Fibroblast of pulmonary artery (primary cell): ENCODE measurements at places on chromosomes 1 and 21.
A peak's percentile ranks its signal among the peaks of the same experiment; 100 is the strongest.

GRCh38 chr1:48726557-48727215, 50.0 kb downstream of the BEND5 start:
- DNase-seq, result no peak

GRCh38 chr1:197913495-197914276, 3.5 kb upstream of the LHX9 start:
- DNase-seq, result no peak

DNA sequence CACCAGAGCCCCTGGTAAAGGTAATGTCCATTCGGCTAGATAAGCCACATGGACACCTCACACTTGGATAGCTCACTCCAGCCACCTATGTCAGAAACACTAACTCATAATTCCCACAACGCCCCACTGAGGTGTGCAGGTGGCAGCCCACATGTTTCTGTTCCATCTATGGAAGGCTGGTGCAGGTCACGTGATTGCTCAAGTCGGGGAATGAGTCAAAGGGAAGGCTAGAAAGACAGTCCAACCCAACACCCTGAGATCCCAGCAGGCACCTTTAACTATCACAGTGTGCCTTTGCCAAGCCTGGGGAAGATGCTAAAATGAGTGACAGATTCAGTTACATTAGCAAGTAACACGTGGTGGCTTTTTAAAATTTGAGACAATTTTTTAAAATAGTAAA, 45.3 kb upstream of the KCNE1 start:
- DNase-seq, result no peak

DNA sequence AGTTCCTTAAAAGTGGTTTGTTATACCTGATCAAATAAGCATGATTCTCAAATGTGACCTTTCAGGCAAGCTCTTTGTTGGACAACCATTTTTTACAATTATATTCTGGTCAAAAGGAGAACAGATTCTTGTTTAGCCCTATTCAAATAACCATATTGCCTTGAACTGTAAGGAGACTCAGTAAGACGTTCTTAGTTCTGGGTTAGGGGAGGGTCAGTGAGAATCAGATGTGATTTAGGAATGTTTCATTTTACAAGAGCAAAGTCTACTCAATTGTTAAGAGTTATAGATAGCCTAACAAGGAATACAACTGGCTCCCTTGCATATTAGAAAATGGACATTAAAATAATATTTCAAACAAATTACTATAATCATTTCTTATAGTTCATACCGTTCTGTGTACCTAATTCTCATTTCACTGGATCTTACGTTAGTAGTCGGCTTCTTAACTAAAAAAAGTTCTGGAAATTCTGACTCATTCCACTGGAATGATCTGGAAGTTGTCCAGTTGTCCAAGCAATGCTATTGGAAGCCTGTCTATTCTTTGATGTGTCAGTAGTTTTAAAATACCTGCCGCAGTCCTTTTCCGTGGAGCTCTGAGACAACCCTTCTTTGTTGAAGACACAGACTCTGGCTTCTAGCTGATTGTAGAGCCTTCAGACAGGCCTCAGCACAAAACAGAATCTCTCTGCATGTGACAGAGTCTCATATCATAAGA, 88.8 kb downstream of the MAST2 start:
- DNase-seq, result peak; percentile 94

- no peak for DNase-seq
Observed at GRCh38 chr1:170666541-170667254, 2.8 kb downstream of the PRRX1 start.

- no peak for DNase-seq
Observed at GRCh38 chr21:33650230-33650629, 7.9 kb downstream of the ITSN1 start.

- DNase-seq, result peak; percentile 49
Observed at GRCh38 chr21:44927587-44928461, 7.1 kb upstream of the ITGB2 start.

DNA sequence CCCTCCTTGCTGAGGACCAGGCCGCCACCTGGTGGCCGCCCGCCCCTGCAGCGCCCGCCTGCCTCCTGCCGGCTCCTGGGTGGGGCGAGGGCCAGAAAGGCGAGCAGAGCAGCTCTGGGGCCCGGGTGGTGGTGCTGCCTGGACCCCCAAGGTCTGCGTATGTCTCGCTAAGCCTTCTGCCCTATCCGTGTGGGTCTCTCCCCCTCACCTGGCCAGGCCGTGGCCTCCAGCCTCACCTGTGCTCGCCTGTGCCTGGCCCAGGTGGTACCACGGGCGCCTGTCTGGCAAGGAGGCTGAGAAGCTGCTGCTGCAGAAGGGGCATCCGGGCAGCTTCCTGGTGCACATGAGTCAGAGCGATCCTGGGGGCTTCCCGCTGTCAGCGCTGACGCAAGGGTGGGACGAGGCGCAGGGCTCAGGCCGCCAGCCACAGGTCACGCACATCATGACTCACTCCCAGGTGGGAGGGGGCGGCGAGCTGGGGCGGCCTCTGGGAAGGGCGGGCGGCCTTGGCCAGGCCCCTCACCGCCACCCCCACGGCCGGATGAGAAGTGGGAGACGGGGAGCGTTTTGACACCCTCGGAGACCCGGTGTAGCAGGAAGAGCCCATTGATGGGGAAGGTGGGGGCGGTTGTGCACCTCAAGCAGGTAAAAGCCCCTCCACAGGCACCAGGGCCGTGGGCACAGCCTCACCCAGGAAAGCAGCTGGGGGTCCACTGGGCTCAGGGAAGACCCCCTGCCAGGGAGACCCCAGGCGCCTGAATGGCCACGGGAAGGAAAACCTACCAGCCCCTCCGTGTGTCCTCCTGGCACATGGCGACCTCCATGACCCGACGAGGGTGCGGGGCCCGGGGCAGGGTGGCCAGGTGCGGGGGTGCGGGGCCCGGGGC, 9.9 kb downstream of the RNF223 start:
- peak; percentile 83 for DNase-seq

DNA sequence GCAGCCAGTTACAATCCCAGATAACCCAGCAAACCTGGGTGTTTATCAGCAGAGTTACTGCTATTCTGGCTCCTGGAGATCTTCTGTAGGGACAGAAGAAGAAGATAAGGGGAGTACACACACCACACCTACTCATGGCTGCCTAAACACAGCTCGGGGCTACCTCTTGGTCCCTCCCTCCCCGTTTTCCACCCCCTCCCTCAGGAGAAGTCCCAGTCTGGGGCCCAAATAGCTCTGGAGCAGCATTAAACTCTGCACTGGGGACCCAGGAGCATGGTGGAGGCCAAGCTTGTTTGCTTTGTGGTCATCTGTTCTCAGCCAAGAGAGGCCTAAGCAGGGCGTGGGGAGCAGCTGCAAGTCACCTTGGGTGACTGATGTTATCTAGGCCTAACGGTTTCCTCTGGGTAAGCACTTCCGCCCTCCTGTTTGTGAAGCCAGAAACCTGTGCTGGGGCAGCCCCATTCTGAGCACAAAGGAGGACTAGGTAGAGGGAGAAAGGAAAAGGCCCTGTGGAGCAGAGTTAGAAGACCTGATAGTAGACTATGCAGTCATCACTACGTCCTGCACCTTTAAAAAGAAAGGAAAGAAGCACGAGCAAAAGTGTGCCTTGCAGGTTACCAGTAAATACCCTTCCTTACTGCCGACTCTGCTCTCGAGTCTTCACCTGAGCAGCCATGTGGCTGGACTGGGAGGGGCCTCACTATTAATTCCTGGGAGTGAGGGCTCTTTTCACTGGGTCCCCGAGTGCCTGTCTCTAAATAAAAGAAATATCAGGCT, 2.0 kb upstream of the RCSD1 start:
- no peak for DNase-seq

DNA sequence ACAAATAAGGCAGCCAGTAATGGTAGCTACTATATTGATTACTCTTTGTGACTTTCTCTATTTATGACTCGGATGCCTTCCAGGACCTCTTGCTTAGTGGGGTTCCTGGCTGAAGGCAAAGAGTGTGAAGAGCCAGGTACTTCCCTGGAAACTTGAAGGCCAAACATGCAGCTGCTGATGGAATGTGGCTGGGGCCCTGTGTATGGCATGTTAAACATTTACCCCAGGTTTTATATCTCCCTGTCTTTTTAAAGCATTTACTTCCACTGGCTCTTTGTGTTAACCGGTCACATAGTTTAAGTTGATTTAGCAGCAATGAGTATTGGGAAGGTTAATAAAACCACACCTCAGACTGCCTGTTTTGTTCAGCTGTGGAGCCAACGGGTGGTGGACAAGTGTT, 45.7 kb upstream of the PAXBP1 start:
- DNase-seq, result no peak

GRCh38 chr1:66933887-66934700, 9.3 kb downstream of the MIER1 start:
- DNase-seq, result no peak

- DNase-seq, result peak; percentile 37
Observed at GRCh38 chr1:95084317-95085176, 11.8 kb upstream of the ALG14 start.

- no peak for DNase-seq
Observed at GRCh38 chr1:22825486-22826189, 115.0 kb downstream of the EPHB2 start.

- no peak for DNase-seq
Observed at GRCh38 chr1:214124281-214124805, 136.6 kb downstream of the PROX1 start.

- DNase-seq, result peak; percentile 93
Observed at GRCh38 chr1:205172729-205173366, 38.7 kb downstream of the DSTYK start.

GRCh38 chr1:111720274-111720976, 18.8 kb downstream of the INKA2 start:
- DNase-seq, result peak; percentile 25

GRCh38 chr1:30321996-30322858, 401.2 kb downstream of the MATN1 start:
- DNase-seq, result no peak

DNA sequence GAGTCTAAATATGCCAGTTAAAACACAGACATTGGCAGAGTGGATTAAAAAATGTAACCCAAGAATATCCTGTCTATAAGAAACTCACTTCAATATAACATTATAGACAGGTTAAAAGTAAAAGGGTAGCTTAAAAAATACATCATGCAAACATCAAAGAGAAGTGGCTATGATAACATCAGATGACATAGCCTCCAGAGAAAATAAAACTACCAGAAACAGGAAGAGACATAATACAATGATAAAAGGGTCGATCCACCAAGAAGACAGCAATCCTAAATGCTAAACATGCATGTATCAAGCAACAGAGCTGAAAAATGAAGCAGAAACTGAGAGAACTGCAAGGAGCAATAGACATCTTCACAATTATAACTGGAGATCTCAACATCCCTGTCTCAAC, 190.2 kb upstream of the NR5A2 start:
- no peak for DNase-seq

DNA sequence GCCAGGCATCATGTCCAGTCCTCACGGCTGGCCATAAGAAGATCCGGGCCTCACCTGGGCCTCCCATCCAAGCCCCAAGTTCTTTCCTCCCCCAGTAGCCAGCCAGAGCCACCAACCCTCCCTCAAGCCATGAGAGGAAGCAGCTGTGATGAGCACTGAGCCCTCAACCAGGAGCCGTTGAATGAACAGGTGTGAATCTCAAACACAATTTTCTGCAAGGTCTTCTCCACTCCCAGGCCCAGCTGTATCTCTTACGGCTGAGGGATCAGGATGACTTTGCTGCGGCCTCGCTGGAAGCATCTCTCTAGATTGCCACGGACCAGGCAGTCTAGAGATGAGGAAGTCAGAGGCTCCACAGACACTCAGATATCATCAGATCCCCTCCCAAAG, 9.8 kb upstream of the CLDN14 start:
- DNase-seq, result no peak

DNA sequence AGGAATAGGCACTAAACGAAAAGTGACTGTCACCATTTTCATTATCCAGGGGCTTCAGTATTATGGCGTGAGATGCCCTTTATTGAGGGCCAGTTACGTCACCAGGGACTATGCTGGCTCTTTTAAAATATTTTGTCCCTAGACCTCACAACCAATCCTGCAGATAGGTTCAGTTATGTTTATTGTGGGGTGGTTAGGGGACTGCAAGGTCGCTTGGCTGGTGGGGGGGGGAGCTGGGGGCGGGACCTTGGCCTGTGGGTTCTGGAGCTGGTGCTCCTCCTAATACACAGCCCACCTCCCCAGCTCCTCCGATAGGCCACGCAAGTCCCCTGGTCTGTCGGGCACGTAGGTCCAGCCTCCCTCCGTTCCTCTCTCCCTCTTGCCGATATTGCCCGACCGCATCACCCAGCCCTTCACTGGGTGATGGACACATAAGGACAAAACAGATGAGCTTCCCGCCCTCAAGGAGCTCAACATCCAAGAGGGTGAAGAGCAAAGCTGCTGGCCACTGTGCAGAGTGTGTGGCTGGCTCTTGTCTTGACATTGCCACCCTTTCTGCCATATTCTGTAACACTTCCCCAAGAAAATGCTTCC, 271.8 kb downstream of the MATN1 start:
- DNase-seq, result no peak

GRCh38 chr1:205772607-205773032, 2.7 kb downstream of the RAB29 start:
- no peak for DNase-seq
